ENCODE measurements at places on chromosomes 2 and 18. TPM values are rescaled to one million over a fixed set of nuclear protein-coding genes. Genes with fewer than 3 reads are reported as not detected.
A peak's percentile ranks its signal among the peaks of the same experiment; 100 is the strongest.

- DNase-seq, result no peak
These were observed 92.5 kb downstream of the PTPN4 start for GRCh38 chr2:119852214-119852613.

GRCh38 chr2:85990084-85990483, 101.3 kb upstream of the ST3GAL5 start:
- no peak for DNase-seq

DNA sequence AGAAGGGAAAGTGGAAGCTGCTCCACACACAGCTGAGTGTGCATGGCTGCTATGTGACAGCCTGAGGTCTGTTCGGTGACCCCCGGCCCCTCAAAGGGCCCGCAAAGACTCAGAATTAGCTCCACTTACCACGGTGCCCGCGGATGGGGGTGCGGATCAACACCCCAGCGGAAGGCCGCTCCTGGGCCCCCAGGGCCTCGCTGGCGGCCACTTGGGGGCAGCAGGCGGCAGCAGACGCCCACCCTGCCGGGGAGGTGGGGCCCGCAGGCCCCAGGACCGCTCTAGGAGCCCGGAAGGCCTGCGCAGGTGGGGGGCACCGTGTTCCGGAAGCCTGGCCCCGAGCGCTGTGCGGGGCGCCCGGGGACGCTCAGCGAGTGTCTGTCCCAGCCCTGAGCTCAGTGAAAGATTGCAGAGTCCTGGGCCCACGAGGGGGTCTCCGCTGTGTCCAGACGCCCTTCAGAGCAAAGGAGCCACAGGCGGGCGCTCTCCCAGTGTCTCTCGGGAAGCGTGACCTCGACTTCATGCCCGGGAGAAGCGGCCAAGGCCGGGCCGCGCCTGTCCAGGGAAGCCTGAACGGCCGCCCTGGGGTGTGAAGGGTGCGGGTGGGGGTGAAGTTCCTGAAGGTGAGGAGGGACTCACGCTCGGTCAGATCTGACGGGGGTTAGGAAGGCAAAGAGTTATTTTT, 118.7 kb downstream of the VAPA start:
- DNase-seq, result no peak

DNA sequence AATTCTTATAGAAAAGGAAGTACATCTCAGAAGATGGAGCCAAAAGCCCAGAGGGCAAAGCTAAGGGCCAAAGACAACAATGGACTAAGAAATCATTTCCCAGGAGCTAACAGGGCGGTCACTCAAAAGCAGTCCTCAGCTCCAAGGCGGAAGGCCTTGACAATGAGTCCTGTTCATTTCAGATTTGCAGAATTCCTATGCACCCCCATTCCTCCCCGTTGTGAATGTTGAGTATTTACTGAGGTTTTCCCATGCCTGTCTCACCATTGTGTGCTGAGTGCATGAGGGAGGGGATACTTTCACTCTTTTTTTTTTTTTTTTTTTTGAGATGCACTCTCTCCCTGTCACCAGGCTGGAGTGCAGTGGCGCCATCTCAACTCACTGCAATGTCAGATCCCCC, 18.8 kb upstream of the DTNB start:
- no peak for DNase-seq

DNA sequence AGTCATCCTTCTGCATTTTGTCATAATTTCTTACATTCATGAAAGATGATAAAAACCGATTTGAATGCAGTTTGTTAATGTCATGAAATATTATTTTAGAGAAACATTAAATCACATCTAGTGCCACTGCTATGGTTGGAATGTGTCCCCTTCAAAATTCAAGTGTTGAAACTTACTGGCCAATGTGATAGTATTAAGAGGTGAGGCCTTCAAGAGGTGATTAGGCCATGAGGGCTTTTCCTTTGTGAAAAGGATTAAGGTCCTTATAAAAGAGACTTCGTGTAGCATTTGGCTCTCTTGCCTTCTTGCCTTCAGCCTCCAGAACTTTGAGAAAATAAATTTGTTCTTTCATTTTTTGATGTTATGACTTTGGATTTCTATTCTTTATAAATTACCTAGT, 117.2 kb downstream of the RGPD3 start:
- no peak for DNase-seq

- no peak for DNase-seq
These were observed 8.5 kb upstream of the CAVIN2 start for GRCh38 chr2:191855382-191855781.

GRCh38 chr2:49928551-49928950, 774.2 kb upstream of the FSHR start:
- no peak for DNase-seq

DNA sequence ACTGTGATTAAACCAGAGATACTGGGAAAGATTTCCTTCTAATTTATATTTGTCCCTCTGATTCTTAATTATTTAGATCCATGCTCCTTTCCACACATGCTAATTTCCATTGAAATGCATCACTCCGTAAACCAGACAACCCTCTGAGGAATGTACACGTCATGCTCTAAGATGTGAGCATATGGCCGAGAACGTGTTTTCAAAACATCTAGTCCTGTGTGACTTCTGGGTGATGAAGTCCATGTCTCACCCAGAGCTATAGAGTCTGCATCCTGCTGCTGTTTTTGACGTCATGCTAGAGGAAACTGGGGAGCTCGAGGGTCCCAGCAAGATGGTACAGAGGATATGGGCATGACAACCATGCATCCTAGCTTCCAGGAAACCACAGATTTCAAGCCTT, 53.6 kb downstream of the CAPN13 start:
- DNase-seq, result no peak

DNA sequence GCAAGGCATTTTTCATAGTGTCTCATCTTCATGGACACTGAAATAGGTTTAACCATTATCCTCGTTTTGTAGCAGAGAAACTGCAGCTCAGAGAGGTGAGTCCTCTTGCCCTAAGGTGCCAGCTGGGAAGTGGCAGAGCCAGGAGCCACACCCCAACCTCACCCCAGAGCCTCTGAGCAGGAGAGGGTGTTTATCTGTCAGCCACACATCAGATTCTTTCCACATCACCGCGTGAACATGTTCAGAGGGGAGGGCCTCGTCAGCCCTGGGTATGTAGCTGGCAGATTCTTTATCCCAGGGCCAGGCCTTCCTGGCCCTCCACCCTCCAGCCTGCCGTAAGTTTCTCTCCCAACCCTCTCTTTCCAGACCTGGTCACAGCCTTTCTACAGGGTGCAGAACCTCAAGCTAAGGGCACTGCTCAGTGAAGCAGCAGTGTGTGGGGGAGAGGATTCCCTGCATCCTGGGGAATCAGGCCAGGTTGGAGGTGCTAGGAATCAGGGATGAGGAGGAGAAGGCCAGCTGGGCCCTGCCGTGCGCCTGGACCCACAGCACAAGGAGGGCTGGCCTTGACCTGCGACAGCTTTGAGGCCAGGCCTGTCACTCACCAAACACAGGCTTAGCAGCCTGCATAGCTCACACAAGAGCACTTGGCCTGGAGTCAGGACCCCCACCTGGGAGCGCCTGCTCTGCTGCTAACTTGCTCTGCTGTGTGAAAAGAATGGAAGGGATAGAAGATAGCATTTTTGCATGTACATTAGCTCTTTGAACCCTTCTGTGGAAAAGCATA, 111.3 kb upstream of the MCFD2 start:
- DNase-seq, result no peak

DNA sequence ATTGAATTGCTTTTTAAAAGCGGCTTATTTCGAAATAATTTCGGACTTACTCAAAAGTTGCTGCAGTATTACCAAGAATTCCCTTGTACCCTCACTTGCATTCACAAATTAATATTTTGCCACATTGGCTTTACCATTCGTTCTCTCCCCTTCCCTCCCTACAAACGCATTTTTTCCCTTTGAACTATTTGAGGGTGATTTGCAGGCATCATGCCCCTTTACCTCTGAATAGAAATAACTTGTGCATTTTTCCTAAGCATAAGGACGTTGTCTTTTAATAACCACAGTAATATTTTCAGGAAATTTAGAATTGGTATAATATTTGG, 608 bp downstream of the CCDC138 start:
- no peak for DNase-seq

DNA sequence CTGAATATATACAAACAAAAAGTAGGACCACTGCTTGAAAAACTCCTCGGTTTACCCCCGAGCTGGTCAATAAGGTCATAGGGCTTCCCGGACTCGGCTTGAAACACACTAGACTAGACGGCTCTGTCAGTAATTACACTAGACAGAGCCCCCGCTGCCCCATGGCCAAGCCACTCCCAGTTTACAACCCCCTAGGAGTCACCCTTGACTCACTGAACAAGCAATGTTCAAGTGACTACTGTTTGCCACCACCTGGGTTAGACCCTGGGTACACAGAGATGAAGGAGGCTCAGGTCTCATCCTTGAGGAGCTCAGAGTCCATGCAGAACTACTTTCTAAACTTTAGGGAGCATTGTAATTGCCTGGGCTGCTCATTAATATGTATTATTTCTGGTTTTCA, 13.7 kb upstream of the PRELID3A start:
- DNase-seq, result no peak

DNA sequence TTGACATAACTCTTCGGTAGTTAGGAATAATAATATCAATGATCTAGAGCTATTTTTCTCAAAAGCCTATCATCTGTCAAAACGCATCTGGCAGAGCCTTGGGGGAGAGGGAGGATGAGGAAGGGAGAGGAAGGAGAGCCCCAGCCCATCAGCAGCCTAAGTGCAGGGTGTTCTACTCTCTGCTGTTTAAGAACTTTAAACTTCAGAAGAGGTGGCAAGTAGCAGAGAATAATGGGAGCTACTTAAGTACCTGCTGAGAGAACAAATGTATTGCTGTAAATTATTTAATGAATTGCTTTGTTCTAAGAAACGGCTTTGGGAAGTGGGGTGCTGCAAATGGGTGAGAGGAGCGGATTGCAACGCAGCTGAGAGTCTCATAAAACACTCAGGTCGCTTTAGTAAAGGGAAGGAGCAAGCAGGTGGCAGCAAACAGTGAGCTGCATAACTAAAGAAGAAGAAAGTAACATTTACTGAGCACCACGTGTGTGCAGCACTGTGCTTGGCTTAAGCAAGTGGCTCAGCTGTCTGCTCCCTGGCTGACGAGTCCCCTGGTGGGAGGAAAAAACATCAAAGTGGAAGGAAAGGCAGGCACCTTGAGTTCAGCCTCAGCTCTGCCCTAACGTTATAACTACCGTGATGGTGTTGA, 26.3 kb upstream of the SH3RF3 start:
- peak; percentile 12 for DNase-seq

- no peak for DNase-seq
These were observed 110.5 kb downstream of the ZNF407 start for GRCh38 chr18:74708169-74708568.

- DNase-seq, result no peak
These were observed 419.3 kb downstream of the ZNF516 start for GRCh38 chr18:76075777-76076176.

GRCh38 chr2:165791421-165792103, 2.5 kb downstream of the GALNT3 start:
- DNase-seq, result no peak

DNA sequence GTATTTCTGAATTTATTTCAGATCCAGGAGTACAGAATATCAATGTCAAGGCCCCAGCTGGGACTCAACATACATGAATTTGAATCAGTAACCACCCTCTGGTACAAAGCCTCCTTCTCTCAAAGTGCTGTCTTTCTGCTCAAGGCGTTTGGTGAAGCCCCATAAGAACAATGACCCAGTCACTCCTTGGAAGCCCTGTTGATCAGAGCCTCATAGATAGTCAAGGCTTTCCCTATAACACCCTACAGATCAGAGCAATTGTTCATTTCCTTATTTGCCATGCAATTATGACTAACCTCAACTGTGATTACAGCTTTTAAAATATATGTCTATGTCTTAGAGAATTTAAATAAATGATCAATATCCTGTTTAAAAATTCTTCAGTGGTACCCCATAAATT, 159.1 kb upstream of the CREB1 start:
- DNase-seq, result no peak

GRCh38 chr18:9434122-9434701, 41.1 kb upstream of the RALBP1 start:
- no peak for DNase-seq

DNA sequence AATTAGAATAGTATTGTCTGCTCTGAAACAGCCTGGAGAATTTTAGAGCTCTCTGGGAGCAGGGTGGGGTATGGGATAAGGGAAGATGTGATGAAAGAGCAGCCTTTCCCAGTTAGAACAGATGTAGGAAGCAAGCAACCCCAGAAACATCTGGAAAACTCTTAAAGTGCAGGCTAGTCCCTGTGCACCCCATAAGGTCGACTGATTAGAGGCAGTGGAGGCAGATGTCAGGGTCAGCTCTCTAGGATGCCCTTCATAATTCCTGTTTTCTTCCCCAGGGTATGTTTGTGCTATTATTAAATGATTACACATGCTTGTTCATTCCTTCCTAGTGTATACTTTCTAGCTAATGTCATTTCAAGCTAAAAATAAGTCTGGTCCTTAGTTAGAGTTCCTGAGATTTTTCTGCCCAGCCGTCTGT, 41.7 kb downstream of the PTPRM start:
- no peak for DNase-seq

ACMSD gene
- not detected for total RNA-seq

Data from CD4-positive, alpha-beta memory T cell (primary cell).